ENCODE measurements at places on chromosomes 2 and 18.

- no peak for DNase-seq
These were observed 160.0 kb downstream of the OSR1 start for GRCh38 chr2:19198381-19198780.

DNA sequence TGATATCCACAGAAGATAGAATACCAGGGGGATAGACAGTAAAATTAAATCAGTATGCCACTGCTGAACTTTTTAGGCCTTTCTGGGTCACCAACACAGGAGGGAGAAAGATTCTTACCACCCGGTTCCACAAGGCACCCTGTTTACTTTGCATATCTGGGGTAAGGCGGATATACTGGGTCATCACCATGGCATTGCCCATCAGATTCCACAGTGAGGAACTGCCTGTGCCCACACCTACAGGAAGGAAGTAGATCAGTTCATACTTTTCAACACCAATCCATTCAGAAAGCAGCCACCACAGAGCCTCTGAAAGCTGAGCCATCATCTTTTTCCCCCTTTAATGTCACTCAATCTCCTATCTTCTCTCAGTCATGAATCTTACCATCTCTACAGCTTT is 2.0 kb downstream of the LMAN2L start:
- DNase-seq = no peak

DNA sequence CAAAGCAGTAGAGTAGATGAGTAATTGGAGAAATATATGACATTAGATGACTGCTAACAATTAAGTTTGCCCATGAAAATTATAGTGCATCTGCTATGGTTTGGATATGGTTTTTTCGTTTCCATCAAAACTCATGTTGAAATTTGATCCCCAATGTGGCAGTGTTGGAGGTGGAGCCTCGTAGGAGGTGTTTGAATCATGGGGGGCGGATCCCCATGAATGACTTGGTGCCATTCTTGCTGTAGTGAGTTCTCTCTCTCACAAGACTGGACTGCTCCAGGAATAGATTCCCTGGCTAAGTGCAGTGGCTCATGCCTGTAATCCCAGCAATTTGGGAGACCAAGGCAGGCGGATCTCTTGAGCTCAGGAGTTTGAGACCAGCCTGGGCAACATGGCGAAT is 9.7 kb upstream of the CUL3 start:
- no peak for DNase-seq

- DNase-seq = no peak
These were observed 31.1 kb downstream of the DSG4 start for GRCh38 chr18:31407649-31408048.

- DNase-seq = no peak
These were observed 30.0 kb upstream of the ERMN start for GRCh38 chr2:157355618-157356017.

- no peak for DNase-seq
These were observed 141.7 kb downstream of the CMPK2 start for GRCh38 chr2:6723865-6724604.

DNA sequence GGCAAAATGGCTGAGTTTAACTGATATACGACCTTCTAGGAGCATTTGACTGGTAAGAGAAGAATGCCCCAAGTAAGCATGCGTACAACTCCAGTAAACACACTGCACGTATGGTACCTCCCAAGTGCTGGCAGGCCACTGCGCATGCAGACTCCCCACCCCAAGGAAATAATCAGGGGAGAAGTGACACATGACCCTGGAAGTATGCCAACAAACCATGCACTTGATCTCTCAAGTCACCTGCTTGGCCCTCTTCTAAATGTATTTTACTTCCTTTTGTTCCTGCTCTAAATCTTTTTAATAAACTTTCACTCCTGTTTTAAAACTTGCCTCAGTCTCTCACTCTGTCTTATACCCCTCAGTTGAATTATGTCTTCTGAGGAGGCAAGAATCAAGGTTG is 129.8 kb upstream of the COL5A2 start:
- DNase-seq = no peak

DNA sequence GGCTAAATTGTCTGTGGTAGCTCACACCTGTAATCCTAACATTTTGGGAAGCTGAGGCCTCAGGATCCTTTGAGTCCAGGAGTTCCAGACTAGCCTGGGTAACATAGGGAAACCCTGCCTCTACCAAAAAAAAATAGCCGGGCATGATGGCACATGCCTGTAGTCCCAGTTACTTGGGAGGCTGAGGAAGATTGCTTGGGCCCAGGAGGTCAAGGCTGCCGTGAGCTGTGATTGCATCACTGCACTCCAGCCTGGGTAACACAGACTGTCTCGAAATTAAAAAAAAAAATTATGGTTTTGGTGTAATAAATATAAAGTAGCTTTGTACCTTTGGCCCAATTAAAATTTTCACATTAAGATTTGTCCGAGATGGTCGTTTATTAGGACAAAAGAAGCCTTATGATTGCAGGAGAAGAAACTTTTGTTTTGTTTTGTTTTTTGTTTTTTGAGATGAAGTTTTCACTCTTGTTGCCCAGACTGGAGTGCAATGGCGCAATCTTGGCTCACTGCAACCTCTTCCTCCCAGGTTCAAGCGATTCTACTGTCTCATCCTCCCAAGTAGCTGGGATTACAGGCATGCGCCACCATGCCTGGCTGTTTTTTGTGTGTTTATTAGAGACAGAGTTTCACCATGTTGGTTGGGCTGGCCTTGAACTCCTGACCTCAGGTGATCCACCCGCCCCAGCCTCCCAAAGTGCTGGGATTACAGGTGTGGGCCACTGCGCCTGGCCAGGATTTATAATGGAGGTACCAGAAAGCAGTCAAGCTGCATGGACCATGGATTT is 4.1 kb downstream of the MTA3 start:
- DNase-seq = no peak

DNA sequence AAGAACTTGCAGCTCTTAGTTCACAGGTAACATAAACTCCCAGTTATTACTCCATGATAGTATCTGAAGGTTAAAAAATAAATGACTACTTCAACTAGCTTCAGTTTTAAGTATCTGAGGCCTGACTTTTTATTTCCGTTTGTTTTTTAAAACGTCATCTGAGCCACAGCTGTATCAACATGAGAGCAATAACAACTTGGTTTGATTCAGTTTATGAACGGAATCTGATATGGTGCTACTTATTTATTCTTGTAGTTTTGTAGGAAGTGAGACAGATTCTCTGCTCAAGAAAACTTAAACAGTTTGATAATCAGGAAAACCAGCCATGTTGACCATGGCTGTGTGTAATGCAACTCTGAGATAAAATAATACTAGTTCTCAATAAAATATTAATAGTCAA is 34.9 kb downstream of the NAB1 start:
- no peak for DNase-seq

GRCh38 chr2:153230977-153231376 is 247.6 kb downstream of the RPRM start:
- no peak for DNase-seq

GRCh38 chr2:88342749-88343148 is 109.7 kb downstream of the FOXI3 start:
- no peak for DNase-seq

DNA sequence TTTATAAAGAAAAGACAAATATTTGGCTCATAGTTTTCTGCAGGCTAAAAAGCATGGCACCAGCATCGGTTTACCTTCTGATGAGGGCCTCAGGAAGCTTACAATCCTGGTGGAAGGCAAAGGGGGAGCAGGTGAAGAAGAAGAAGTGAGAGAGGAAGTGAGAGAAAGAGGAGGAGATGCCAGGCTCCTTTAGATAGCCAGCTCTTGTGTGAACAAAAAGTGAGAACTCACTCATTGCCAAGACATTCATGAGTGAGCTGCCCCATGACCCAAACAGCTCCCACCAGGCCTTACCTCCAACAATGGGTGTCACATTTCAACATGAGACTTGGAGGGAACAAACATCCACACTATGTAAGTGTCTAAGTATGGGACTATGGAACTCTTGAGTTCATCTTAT is 14.3 kb downstream of the CCDC150 start:
- no peak for DNase-seq

DNA sequence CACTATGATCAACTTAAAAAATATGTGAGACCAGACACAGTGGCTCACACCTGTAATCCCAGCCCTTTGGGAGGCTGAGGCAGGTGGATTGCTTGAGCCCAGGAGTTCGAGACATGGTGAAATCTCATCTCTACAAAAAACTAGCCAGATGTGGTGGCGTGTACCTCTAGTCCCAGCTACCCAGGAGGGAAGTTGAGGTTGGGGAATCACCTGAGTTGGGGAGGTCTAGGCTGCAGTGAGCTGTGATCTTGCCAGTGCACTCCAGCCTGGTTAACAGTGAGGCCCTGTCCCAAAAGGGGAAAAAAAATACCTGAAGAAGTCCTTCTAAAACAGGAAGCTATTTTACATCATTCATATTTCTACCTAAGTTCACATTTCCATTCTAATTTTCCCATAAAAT is 144.0 kb downstream of the EML6 start:
- DNase-seq = no peak

DNA sequence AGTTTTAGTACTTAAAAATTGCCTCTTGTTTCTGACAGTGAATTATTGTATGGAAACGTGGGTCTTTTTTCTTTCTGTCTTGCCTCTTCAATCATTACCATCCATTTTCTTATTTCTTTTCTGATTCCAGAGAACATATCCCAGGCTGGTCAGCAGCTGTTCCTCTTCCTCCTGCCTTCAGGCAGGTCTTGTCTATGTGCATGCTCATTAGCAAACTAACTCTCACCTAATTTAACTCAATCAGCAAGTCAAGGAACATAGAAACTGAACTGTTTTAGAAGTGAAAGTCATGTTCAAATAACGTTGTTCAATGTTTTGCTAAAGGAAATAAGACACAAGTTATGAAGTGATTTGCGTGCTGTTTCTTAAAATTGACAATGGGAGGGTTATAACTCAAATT is 241.5 kb downstream of the PTGR3 start:
- no peak for DNase-seq

- DNase-seq = no peak
These were observed 12.1 kb upstream of the ERCC3 start for GRCh38 chr2:127305990-127306585.

GRCh38 chr2:57417007-57417406 is 629.6 kb upstream of the VRK2 start:
- no peak for DNase-seq

GRCh38 chr2:110105608-110106467 is 9.8 kb downstream of the MALL start:
- no peak for DNase-seq

DNA sequence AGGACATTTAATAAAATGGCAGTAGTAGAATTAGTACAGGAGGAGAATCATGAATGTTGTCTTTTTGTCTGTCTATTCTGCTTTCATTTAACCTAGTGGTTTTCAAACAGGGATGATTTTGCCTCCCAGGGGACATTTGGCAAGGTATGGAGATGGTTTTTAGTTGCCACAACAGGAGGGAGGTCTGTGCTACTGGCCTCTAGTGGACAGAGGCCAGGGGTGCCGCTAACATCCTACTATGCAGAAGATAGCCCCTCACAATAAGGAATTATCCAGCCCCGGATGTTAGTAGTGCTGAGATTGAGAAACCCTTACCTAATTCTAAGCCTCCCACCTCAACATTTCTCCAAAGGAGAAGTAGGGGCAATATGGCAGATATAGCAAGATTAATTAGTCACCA is 18.3 kb downstream of the FASTKD2 start:
- DNase-seq = peak; percentile 32

GRCh38 chr2:96799623-96799935 is 16.5 kb upstream of the CNNM3 start:
- no peak for DNase-seq

GRCh38 chr18:33665187-33665586 is 87.2 kb downstream of the ASXL3 start:
- no peak for DNase-seq

GRCh38 chr2:28397043-28397381 is 4.4 kb downstream of the FOSL2 start:
- DNase-seq = no peak

GRCh38 chr2:236795861-236796219 is 226.2 kb downstream of the ACKR3 start:
- DNase-seq = no peak

- no peak for DNase-seq
These were observed 227.9 kb upstream of the DTNA start for GRCh38 chr18:34482204-34482603.

- DNase-seq = no peak
These were observed 15.9 kb downstream of the ABCG8 start for GRCh38 chr2:43854671-43855070.

DNA sequence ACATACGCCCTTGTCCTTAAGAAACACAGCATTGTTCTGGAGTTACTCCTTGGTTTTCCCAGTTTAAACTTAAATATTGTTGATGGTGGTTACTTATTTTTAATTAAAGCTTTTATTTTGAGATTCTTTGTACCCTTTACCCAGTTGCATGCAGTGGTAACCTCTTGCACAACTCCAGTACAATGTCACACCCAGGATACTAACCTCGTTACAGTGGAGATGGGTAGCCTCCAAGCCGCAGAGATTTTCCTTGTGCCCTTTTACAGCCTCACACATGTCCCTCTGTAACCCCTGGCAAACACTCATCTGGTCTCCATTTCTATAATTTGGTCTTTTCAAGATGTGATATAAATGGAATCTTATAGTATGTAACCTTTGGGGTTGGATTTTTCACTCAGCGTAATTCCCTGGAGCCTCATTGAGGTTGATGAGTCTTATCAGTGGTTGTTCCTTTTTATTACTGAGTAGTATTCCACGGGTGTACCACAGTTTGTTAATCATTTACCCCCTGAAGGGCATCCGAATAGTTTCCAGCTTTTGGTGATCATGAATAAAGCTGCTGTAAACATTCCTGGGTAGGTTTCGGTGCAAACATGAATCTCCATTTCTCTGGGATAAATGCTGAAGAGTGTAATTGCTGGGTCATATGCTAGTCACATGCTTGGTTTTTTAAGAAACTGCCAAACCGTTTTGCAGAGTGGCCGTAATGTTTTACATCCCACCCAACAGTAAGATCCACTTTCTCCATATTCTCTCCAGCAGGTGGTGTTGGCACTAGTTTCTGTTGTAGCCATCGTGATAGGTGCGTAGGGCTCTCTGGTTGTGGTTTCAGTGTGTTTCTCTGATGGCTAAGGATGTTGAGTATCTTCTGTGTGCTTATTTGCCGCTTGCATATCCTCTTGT is 68.6 kb downstream of the DGKD start:
- no peak for DNase-seq

DNA sequence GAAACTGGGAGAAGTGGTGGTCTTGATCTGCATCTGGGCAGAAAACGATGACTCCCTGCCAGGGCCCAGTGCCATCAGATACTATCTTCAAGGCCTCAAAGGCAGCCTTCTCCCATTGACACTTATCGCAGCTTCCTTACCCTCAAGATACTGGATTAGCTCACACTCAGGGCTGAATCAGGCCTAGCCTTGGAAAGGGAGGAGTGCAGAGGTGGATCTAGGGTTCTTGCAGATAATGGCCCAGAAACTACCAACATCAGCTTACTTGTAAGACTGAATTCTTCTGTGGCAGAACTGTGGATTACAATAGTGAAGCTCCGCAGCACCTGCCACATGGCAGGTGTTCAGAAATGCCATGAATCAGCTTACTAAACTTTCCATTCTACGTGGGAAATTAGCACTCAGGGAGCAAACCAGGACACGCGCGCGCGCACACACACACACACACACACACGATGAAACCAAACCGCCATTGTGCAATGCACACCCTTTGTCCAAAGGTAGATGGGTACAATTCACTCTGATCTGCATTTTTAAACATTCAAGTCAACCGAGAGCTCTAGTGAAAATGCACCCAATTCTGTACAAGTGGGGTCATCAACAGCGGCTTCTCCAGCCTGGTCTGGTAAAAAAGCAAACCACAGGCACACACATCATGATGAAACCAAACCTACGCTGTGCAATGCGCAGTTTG is 26.3 kb upstream of the TMEM182 start:
- DNase-seq = peak; percentile 11

Data from endothelial cell (in vitro differentiated cells).